ENCODE measurements at places on chromosomes 13 and 19.

DNA sequence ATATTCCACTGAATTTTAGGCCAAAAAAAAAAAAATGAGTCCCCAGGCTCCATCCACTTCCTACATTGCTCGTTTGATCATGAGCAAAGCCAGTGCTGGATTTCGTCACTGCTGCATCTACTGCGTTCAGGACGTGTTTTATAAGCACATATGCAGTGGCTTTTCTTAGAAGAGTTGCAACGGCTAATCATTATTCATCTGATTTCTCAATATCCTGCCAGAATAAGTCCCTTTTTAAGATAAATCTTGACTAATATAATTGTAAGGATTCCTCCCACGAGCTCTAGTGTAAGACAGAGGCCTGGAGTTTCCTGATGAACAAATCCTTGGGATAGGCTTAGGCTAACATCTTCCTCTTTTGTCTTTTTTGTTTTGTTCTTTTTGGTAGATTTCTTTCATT, 19.5 kb downstream of the FAM124A start:
- no peak for DNase-seq

GRCh38 chr19:48480558-48481500, 11.7 kb downstream of the CYTH2 start:
- no peak for DNase-seq

DNA sequence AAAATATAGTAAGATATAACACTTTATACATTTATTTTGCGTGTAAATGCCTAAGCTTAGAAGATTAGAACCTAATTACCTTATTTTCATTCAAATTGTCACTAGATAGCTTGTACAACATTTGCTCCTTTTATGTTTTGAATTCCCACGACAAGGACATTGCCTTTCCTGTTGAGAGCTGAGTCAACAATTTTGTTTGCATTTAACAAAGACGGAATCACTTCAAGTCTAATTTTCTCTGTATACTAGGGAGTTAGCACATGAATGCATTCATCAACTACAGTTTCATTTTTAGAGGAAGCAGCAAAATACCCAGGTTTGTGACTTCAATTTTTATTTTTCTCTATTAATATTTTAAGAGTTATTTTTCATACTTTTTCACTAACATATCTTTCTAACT, 48.7 kb upstream of the PCCA start:
- DNase-seq = peak; percentile 41

DNA sequence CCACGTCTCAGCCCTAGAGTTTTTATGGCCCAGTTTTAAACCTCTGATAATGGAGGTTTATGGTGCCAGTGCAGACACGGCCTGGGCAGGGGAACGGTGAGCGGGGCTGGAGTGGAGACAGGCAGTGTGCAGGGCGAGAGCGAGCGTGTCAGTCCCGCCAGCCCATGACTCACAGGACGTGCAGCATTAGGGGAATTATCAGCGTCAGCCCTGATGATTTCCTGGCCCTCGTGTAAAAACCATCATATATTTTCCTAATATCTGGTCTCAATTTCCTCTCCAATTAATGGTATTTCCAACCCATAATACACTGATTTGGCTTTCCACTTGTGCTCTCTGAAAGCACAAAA, 104.6 kb upstream of the VSTM2B start:
- DNase-seq = no peak

DNA sequence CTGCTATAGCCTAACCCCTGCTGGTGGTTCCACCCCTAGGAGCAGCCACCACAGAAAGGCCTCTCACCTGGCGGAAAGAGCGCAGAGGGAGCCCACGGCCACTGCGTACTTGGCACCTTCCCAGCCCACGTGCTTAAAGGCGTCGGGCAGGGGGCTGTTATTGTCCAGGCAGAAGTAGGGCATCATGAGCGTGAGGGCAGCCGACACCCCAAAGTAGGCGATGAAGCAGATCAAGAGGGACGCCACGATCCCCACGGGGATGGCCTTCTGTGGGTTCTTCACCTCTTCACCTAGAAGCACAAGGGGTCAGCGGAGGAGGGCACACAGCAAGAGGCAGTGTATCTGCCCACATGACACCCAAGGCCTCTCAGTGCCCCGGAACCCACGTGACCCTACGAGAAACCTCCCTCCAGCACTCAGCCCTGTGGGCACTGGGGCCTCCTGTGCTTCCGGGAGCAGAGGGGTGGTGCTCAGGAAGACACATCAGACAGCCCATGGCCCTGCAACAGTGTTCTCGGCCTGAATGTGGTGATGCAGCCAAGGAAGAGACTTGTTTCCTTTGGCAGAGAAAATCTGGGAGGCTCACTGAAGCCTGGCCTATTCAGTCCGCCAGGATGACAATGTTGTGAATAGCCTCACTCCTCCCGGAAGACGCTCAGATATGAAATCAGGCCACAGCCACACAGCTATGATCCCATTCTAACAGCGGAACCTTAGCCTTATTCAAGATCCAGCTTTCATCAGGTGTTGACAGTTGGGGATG, 72.1 kb downstream of the SLC7A1 start:
- DNase-seq = no peak

- DNase-seq = no peak
Measured at GRCh38 chr13:67932991-67933390, 702.9 kb upstream of the PCDH9 start.
